ENCODE measurements at places on chromosomes 13 and 19.

- DNase-seq, result no peak
Measured at GRCh38 chr13:113660066-113660465, 2.1 kb upstream of the ATP4B start.

DNA sequence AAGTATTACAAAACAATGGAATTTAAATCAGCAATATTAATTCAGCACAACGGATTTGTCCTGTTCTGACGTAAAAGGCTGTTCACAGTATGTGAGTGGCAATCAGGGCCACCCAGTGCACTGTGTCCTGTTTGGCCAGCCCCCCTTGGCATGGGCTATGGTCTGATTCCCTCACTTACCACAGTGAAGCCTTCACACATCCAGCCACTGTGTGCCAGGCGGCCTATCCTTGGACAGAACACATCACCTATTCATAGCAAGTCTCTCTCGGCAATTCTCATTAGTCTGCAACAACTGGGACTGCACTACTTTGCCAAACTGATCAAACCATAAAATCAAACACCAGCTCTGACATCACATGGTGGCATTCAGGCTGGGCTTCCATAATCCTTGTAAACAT lies 221.5 kb upstream of the TSHZ3 start:
- DNase-seq, result no peak

DNA sequence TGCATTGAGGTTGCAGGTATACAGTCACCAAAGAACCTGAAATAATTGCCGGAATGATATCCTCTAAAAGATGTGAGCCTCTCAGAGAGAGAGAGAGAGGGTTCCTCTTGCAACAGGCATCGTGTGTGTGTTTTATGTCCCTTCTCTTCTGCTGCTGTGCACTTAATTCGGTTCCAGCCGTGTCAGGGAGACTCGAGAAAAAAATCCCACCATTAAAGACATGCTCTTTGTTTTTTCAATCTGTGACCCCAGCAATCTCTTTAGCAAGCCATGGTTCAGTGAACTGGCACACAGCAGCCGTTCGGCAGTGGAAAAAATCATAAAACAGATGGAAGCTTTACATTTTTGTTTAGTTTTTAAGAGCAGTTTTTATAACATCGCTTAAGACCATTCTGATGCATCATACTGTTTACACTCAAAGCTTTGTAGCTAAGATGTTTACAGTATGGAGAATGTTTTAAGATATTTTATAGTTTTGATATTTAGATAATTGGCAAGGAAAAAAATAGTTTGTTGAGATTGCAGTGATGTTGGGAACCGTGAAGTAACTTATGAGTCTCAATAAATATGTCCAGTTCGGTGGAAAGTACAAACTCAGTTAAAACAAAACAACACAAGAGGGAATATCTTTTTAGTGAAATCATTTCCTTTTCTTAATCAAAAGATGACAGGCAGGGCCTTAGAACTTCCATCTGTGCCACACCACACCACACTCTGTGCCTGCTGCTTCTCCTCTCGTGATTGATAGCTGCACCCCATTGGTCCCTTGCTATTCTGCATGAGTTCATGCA lies 31.2 kb upstream of the ZNF536 start:
- no peak for DNase-seq

DNA sequence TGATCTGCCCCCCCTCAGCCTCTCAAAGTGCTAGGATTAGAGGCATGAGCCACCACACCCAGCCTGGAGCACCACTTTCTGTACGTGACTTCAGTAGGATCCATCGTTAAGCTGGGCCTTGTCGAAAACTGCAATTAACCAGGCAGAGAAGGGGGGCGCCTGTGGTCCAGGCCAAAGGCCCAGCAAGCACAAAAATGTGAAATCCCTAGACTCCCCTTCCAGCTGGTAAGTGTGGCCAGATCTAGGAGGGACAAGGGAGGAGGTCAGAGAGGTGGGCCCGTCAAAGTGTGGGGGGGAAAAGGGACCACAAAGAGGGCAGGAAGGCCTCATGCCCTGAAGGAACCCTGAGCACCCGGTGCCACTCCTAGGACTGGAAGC lies 13.8 kb downstream of the DDX39A start:
- no peak for DNase-seq

Data from CD4-positive, alpha-beta T cell treated with Interleukin-4 for 1 hour (primary cell).